ENCODE measurements at places on chromosomes 2 and 18. TPM values are rescaled to one million over a fixed set of nuclear protein-coding genes. Genes with fewer than 3 reads are reported as not detected.
A peak's percentile ranks its signal among the peaks of the same experiment; 100 is the strongest.

- no peaks in the 10 kb centered on the region for H3K4me1 ChIP-seq
- no peaks in the 10 kb centered on the region for H3K36me3 ChIP-seq
- H3K4me3 ChIP-seq, result no peak overlapping the region
- DNase-seq, result no peak
- H3K27me3 ChIP-seq, result no peaks in the 10 kb centered on the region
- H3K27ac ChIP-seq, result no peak overlapping the region
Observed at GRCh38 chr18:21853016-21853415, 112.4 kb downstream of the MIB1 start.

DNA sequence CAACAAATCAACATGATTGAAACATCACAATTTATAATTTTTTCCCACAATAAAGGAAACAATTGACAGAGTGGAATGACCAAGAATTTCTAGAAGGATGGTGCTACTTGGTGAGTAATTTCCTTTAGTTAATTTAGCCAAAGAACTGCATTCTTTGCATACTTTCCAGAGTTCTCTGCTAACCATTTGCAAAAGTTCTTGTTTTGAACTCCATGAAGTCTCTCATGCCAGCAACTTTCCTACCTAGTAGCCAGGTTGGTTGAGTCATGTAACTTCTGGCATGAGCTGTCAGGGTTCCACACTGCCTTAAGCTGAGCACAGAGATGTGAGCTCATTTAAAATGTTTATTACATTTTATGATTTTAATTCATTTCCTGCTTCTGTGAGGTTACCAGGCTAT, 539.6 kb downstream of the PID1 start:
- no peak overlapping the region for H3K4me3 ChIP-seq
- H3K36me3 ChIP-seq, result no peaks in the 10 kb centered on the region
- H3K27me3 ChIP-seq, result peaks cover 1% of the 10 kb centered on the region
- no peaks in the 10 kb centered on the region for H3K4me1 ChIP-seq

DNA sequence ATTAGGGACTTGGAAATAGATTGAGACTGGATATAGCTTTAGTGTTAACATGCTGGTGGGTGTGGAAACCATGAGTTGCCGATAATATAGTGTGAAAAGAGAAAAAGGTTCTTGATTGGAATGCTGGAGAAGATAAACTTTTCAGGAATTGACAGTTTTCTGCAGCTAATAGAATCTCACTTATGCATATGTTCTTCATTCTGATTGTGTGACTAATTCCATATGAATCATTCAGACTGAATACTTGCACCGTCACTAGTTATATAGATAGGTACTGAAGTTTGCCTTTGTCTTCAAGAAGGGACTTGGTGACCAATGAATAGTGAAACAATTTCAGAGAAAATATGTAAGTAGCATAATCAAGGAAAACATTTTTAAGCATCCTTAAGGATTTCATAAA, 225.7 kb upstream of the FOSL2 start:
- no peak for DNase-seq
- H3K4me3 ChIP-seq, result no peak overlapping the region
- no peak overlapping the region for H3K27ac ChIP-seq
- H3K27me3 ChIP-seq, result no peaks in the 10 kb centered on the region

GRCh38 chr18:12820506-12820905, 63.5 kb downstream of the PTPN2 start:
- peaks cover 11% of the 10 kb centered on the region for H3K36me3 ChIP-seq
- no peaks in the 10 kb centered on the region for H3K27me3 ChIP-seq
- H3K4me3 ChIP-seq, result peak overlapping the region; percentile 40

DNA sequence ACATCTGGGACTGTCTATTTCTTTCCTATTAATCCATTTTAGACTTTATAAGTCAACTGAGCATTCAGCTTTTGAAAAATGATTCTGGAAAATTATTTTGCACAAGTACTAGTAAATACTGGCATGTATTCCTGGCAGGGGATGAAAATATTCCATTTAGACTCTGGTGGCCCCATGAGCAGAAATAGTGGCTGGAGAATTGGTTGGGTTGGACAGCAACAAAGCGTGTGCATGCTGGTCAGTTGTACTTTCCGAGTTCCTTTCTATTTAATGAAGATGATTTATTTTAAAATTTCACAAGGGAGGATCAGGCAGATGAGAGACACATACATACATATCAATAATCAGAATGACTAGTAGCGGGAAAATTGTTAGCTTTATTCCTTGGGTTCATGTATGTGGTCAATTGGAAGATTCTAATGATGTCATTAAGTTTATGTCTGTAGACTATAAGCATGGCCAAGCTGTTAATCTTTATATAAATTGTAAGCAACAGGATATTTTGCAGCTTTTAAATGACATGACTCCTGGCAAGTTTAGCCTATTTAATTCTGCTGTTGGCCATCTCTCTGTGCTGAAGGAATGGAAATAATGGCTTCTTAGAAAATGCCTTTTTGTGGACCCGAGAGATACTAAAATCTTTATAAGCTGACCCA, 541.6 kb downstream of the SLC4A3 start:
- H3K36me3 ChIP-seq, result no peaks in the 10 kb centered on the region
- DNase-seq, result no peak
- no peak overlapping the region for H3K4me3 ChIP-seq
- H3K27me3 ChIP-seq, result peaks cover 4% of the 10 kb centered on the region

- no peaks in the 10 kb centered on the region for H3K27me3 ChIP-seq
- peaks cover 6% of the 10 kb centered on the region for H3K4me1 ChIP-seq
- no peaks in the 10 kb centered on the region for H3K36me3 ChIP-seq
- no peak overlapping the region for H3K27ac ChIP-seq
- DNase-seq, result no peak
Observed at GRCh38 chr18:32968248-32968647, 195.4 kb upstream of the KLHL14 start.

GRCh38 chr2:234293973-234294372, 202.9 kb downstream of the ARL4C start:
- H3K27me3 ChIP-seq, result peaks cover 2% of the 10 kb centered on the region
- H3K4me1 ChIP-seq, result peaks cover 5% of the 10 kb centered on the region
- no peak overlapping the region for H3K4me3 ChIP-seq
- no peaks in the 10 kb centered on the region for H3K36me3 ChIP-seq
- H3K27ac ChIP-seq, result no peak overlapping the region
- no peak for DNase-seq

DNA sequence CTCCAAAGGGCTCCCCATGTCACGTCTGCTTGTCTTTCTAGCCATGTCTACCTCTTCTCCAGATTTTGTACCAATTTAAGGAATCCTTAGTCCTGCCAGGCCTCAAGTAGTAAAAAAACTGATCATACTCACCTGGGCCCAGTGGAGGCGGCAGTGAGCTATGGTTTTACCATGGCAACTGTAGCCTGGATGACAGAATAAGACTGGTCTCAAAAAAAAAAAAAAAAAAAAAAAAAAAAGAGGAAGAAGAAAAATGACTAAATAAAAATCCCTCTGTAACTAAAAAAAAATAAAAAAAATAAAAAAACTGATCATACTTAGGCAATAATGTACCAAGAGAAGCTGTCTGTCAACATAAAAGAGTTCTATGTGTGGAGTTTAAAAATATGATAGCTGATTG, 221.6 kb downstream of the NR4A2 start:
- H3K27me3 ChIP-seq, result no peaks in the 10 kb centered on the region
- no peak overlapping the region for H3K27ac ChIP-seq
- no peak overlapping the region for H3K4me3 ChIP-seq
- peak; percentile 51 for DNase-seq
- H3K36me3 ChIP-seq, result no peaks in the 10 kb centered on the region

DNA sequence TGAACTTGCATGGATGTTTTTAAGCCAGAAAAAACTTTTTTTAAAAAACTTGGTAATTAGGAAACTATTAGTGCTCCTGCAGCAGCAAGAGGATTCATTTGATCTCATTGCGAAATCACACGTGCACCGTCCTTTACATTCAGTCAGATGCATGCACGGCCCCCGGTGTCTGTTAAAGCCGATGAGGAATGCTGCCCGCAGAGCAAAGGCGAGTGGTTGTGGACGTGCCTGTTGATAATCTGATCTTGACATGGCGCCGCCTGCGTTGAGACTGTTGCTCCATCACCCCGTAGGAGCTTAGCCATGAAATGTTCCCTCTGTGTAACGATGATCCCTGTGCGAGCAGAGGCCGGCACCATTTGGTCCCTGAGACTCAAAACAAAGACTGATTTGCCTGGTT, 300.0 kb downstream of the GBX2 start:
- no peak overlapping the region for H3K4me3 ChIP-seq
- H3K4me1 ChIP-seq, result peaks cover 17% of the 10 kb centered on the region
- DNase-seq, result no peak
- peaks cover 2% of the 10 kb centered on the region for H3K27me3 ChIP-seq
- H3K36me3 ChIP-seq, result peaks cover 9% of the 10 kb centered on the region

DNA sequence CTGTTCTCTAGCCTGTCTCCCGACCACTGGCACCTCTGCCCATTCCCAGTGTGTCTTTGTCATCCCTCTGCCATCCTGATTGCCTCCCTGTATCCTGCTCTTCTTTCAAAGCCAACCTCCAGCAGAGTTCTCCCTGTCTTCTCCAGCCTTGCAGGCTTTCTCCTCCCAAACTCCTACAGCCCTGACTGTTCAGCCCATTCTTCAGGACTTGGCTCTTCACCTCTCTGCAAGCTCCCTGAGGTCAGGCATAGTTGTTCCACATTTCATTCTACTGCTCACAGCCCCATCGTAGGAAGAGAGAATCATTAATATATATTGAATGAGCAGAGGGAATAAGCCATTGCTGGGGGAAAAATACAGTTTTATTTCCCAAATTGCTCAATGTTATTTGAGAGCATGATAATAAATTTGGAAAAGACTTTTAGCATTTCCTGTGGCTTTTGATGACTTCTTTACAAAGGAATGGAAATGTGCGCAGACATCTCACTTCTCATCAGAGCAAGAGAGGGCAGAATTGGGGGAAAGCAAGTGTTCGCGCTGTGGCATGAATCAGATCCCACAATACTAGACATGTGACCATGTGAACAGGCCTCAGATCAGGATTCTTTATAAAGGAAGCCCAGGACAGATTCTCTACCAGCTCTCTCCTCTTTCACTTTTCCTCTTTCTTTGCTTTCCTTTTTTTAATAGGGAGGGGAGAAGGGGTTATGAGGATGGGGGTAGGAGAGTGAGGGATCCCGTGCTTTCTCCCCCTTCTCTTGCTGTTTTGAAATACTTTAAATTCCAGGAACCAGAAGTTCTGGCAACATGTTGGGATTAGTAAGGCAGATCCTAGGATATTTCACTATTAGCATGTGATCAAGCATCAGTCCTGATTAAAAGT, 37.4 kb downstream of the EPAS1 start:
- peaks cover 11% of the 10 kb centered on the region for H3K27me3 ChIP-seq
- H3K4me1 ChIP-seq, result peaks cover 57% of the 10 kb centered on the region
- no peak overlapping the region for H3K4me3 ChIP-seq
- H3K36me3 ChIP-seq, result no peaks in the 10 kb centered on the region
- DNase-seq, result no peak

DNA sequence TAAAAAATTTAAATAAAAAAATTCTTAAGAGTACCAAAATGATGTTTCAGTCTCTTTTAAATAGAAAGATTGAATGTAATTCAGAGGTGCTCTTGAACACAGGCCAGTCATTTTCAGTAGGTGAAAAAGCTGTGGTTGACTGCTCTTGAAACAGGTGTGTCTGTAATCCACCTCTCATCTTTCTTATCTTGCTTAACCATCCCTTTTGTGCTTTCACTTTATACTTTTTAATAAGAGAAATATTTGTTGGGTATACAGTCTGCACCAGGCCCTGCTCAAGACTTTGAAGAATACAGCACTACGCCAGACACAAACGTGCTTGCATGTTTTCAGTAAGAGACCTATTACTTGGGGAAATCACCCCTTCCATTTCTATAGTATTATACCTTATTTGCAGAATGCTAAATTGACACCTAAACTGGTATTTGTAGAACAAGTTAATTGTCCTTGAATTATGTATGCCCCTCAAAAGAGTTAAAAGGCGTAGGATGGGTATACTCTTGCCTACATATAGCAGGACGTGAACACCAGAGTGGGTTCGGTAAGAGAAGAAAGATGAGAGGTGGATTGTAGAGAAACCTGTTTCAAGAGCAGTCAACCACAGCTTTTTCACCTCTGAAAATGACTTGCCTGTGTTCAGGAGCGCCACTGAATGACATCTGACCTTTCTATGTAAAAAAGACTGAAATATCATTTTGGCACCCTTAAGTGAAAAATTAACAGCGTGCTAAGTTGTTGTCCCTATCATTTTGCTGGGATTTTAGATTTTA, 4.0 kb upstream of the RTN4 start:
- H3K36me3 ChIP-seq, result no peaks in the 10 kb centered on the region
- DNase-seq, result no peak
- no peak overlapping the region for H3K27ac ChIP-seq

DNA sequence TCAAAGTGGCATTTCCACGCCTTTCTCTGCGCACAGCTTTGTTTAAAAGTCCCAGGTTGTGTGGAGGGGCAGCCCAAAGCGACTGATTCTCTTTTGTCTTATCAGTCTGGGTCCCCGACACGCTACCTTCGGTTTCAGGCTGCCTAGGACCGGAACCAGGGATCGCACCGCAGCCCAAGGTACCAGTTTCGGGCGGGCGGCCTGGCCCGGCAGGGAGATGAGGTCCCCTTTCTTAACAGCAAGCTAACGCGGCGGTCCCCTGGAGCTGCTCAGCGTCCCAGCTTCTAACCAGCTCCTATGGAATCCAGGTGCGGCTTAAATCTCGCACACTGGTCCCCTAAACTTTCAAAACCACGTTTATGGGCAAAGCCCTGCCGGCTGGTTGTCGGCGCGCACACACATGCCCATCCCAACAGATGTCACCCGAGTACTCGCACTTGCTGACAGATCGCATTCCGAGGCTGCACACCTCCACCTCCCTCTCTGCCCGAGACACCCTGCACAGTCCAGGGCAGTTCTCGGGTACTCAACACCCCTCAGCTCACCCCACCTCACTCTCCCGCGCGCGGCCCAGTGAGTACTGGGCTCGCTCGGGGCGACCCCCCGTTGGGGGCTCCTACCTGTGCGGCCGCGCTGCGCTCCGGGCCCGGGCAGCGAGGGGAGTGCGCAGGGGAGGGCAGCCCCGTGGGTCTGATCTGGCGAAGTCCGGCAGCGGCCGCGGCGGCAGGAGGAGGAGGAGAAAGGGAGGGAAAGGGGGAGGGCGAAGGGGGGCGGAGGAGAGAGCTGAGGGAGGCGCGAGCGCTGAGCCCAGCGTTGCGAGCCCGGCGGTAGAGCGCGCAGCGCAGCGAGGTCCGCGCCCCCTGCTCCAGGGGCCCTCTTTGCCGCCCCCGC, at the start of gene EFEMP1:
TSS of gene EFEMP1 (minus strand) at position 692 of the 891 bp plus-strand sequence. CDS start 1,342 bp downstream, outside the sequence.
- peaks cover 20% of the 10 kb centered on the region for H3K4me1 ChIP-seq
- peak within 1 kb of the TSS; percentile 26 for H3K27ac ChIP-seq
- peak within 1 kb of the TSS; percentile 92 for H3K4me3 ChIP-seq
- H3K27me3 ChIP-seq, result peaks cover 3% of the 10 kb centered on the region
- H3K36me3 ChIP-seq, result no peaks in the 10 kb centered on the region

- H3K27ac ChIP-seq, result no peak overlapping the region
- H3K4me3 ChIP-seq, result no peak overlapping the region
- no peaks in the 10 kb centered on the region for H3K36me3 ChIP-seq
- H3K27me3 ChIP-seq, result no peaks in the 10 kb centered on the region
- DNase-seq, result no peak
- H3K4me1 ChIP-seq, result no peaks in the 10 kb centered on the region
Observed at GRCh38 chr18:57951999-57952774, 91.8 kb upstream of the NEDD4L start.

GRCh38 chr2:211159972-211160371, 603.6 kb downstream of the CPS1 start:
- no peak overlapping the region for H3K27ac ChIP-seq
- H3K4me3 ChIP-seq, result no peak overlapping the region
- no peak for DNase-seq
- no peaks in the 10 kb centered on the region for H3K4me1 ChIP-seq
- no peaks in the 10 kb centered on the region for H3K27me3 ChIP-seq

RAB6D gene
- total RNA-seq, result 0.59 TPM

MRPL33 gene
- 52.0 TPM for total RNA-seq

GRB14 gene
- total RNA-seq, result 5.8 TPM

GPR35 gene
- total RNA-seq, result 0.77 TPM

DYNC1I2 gene
- 121 TPM for total RNA-seq

PLCD4 gene
- total RNA-seq, result 90.2 TPM

TMEM37 gene
- 11.4 TPM for total RNA-seq

KIAA2012 gene
- 0.08 TPM for total RNA-seq

ANKZF1 gene
- 43.8 TPM for total RNA-seq

CCDC150 gene
- total RNA-seq, result 12.4 TPM

Measured in endothelial cell (in vitro differentiated cells).